Transverse colon (tissue), 4 donors: ENCODE measurements at places on chromosomes 1 and 21. TPM values are rescaled to one million over a fixed set of nuclear protein-coding genes. Genes with fewer than 3 reads are reported as not detected.

DNA sequence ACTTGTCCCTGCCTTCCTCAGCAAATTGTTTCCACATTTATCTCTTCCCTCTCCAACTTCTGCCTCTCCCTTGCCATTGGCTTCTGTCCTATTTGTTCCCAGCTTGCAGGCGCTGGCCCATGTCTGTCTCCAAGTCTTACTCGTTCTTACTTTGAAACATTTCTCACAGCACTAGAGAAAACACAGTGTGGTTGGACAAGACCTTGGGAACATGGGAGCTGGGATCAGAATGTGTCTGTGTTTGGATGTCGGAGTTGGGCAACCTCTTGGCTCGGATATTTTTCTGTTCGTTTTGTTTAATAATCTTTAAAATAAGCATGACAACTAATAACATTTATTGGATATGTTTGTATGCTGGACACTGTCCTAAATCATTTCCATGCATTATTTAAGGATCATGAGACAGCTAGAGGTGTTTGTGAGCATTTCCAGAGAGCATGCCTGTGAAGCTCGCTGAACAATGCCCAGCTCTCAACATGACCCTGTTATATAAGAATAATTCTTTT is 5.9 kb upstream of the BRWD1 start:
- DNase-seq, result no peak

DNA sequence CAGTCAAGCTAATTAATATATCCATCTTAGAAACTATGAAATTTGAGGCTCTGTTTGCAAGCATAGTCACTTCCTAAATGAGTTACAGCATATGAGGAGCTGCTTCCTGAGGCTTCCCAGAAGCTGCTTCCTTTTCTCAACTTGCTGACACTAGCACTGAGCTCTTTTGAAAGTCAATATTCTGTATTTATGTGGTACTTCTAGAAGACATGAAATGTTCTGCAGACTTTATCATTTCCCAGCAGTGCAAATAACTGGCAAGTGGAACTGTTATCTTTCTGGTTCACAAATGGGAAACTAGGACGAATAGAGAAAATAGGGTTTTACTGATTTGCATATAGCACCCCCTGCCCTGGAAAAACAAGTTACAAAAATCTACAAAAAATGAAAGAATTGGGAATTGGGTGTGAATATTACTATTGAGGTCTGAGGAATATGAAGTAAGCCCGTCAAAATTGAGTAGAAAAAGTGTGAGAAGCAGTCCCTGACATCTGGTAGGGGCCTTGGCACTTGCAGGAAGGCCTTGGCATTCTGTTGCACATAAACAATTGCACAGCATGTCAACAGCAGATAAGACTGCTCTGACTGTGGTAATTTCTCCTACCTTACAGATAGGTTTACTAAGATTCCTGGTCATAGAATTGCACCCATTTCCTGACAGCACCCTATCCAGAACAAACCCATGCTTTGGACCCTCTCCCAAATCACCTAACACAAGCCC is 7.1 kb downstream of the GIPC2 start:
- DNase-seq, result no peak

DNA sequence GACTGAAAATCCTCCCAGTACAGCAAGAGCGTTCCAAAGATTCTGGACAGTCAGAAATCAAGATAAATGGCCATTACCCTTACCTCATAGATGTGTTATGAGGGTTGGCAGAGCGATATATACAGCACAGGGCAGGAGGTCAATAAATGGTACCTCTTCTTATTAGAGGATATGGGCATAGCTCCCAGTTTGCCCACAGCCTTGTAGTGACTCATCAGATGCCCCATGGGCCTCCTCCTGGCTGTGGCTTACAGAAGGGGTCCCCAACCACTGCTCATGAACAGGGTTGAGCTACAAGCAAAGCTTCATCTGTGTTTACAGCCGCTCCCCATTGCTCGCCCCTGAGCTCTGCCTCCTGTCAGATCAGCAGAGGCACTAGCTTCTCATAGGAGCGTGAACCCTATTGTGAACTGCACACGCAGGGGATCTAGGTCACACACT is 7.3 kb upstream of the IFNGR2 start:
- DNase-seq, result no peak

DNA sequence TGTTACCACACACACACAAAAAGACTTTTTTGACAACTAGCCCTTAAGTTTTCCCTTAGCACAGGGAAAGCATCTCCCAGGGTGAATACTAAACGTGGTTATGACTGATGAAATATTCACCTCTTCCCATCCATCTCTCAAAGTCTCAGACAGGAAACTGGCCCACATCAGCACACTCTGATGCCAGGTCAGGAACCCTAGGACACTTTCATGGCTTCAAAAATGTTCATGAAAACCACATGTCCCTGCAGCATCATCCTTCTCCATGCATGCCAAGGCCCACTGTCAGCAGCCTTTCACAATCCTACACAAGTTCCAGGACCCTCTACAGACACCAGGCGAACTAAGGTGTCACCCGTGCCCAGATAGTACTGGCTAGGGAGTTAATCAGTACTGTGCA is 68.7 kb downstream of the DNTTIP2 start:
- no peak for DNase-seq

- no peak for DNase-seq
Measured at GRCh38 chr1:56511364-56511763, 68.0 kb downstream of the PLPP3 start.

DNA sequence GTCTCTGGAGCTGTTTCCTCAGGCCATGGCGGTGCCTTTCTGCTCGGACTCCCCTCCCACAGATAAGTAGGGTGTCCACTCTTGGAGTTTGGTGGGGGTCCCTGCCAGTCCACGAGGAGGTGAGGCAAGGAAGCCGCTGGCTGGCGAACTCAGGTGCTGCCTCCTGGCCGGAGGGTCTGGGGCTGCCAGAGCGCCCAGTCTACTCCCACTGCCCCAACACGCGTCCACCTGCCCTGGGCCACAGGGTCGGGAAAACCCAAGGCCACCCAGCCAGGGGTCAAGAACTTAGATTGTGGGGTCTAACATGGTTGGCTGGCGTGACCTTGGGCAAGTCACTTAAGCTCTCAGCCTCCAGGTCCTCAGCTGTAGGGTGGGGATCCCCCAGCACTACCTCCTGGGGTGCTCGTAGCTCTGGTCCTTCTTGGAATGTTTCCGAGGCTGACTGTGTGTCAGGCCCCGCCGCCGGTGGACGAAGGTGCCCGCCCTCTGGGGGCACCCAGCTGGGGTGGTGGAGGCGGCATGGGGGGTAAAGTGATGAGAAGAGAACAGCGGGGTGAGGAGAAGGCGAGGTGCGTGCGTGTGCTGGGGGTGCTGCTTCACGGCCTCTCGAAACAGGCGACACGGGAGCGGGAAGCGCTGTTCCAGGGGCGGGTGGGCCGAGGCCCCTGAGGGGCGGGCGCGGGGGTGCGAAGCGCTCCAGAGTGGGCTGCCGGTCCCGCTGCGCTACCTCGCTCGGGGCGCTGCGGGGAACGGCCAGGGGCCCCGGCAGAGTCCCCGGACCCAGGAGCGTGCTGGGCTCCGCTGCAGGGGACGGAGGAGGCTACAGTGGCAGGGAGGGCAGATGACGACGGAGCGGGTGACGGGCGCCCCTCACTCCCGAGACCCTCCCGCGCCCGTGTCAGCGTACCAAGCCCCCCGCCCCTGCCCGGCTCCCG is 1.2 kb downstream of the SH2D5 start:
- no peak for DNase-seq

DNA sequence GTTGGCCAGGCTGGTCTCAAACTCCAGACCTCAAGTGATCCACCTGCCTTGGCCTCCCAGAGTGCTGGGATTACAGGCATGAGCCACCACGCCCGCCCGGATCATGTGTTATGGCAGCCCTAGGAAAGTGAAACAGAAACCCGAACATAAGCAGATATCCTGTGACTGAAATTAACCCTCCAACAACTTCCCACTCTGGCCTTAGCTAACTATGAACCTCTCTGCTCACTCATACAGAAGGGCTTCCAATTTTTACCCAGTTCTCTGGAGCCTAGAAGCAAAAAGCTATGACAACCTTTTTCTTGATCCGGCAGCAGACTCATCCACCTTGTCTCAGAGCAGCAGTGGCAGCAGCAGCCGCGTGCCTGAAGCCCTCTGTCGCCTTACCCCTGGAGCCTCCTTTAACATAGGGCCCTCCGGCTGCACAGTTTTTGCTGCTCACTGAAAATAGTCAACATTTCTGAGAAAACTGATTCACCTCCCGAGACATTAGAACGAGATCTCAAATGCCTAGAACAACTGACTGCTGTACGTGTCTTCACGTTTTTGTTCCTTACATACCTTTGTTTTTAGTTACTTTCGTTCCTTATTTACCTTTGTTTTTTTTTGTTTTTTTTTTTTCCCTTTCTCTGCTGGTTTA is 9.3 kb downstream of the CBR1 start:
- DNase-seq, result peak; percentile 61

DNA sequence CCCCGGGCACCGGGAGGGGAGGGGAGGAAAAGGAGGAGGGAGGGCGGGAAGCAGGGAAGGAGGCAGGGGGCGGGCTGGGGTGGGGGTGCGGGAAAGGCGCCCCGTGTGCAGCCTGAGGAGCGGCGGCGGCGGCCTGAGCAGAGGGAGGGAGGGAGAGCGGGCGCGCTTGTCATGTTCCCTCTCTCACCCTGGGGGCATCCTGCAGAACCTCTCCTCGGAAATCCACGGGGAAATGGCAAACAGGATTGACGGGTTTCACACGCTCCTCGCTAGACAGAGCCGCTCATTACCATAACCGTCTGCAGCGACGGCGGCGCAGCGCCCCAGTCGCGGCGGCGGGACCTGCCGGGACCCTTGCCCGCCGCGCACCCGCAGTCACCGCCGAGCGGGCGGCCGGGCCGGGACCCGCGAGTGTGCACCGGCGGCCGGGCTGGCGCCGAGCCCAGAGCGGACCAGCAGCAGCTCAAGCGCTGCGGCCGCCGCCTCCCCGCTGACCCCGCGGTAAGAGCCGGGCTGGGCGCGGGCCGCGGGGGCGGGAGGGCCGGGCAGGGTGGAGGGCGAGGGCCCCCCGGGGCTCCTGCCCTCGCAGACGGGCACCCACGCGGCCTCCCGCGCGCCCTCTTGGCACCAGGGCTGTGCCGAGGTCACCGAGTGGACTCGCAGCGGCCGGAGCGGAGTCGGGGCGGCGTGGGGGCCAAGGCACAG is at the start of gene SERTAD4:
Gene SERTAD4 (plus strand): TSS at position 286 of the 705 bp plus-strand sequence. CDS start 5,165 bp downstream, outside the sequence.
- DNase-seq, result peak; percentile 58

DNA sequence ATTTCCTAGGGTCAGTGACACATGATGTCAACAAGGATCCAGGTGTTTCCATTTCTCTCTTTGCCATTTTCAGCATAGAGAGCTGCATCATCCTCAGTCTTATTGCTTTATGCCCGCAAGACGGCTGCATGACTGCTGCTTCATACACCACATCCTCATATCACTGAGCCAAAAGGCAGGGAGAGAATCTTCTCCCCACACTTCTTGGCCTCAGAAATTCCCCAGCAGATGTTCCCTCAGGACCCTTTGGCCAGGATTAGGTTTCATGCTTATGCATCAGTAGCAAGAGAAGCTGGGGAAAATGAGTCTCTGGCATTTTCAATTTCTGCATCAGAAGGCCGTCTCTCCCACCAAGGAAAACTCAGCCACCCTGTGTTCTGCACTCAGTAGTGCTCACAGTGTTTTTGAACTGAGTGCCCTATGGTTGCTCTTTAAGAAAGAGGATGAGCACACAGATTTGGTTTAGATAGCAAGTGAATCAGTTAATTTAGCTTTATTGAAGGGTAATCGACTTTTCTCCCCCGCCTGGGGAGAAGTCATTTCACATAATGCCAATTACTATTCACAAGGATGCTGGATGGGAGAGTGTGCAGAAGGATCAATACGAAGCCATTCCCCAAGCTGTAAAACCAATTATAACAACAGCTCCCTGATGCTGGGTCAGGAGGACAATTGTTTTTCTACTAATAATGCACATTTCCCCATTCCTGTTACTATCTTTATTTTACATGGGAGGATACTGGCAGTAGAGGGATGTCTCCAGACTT is 360.2 kb downstream of the HHIPL2 start:
- DNase-seq, result no peak

- no peak for DNase-seq
Measured at GRCh38 chr1:178797590-178797989, 72.5 kb downstream of the RALGPS2 start.

DNA sequence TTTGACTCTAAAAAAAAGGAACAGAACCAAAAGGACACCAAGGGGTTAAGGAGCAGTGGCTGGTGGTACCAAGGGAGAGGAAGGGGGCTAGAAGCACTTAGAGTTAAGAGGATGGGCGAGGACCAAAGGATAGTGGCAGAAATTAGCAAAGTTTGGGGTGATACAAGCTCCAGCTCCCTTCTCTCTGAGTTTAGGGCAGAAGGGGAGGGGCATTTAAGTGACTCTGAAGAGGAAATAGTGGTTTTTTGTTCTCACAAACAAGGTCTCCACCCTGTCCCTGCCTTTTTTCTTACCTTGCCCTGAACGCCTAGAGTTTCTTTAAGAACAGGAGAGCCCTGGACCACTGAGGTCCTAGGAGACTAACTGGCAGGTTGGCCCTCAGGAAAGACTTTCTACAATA is 3.3 kb downstream of the CDC42SE1 start:
- DNase-seq, result no peak

- DNase-seq, result no peak
Measured at GRCh38 chr1:61457526-61458040, 267.4 kb downstream of the TM2D1 start.

- no peak for DNase-seq
Measured at GRCh38 chr1:11761988-11762406, at the start of gene C1orf167. Gene C1orf167, plus strand, starts transcription at chr1:11762193. Its CDS starts 2,208 bp downstream, at chr1:11764401.

DNA sequence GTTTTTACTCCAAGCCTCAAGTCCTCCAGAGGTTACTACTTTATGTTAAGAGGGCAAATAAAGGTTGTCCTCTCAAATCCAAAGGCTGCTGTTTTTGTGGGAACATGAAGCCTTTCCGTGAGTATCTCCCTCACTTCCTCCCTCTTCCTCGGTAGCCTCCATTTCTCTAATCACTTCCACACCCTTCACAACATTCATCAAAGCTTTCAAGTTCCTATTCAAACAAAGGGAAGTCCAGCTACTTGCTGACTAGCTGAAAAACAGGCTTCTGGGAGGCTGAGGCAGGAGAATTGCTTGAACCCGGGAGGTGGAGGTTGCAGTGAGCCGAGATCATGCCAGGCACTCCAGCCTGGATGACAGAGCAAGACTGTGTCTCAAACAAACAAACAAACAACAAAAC is 6.6 kb upstream of the CD48 start:
- no peak for DNase-seq

CFAP57 gene
- total RNA-seq, result not detected

FAM177B gene
- 4.0 TPM for total RNA-seq

CHI3L2 gene
- 0.82 TPM for total RNA-seq

DENND2C gene
- total RNA-seq, result 2.5 TPM

C1orf226 gene
- 13.1 TPM for total RNA-seq

PLPPR4 gene
- 21.5 TPM for total RNA-seq

RIMKLA gene
- 7.1 TPM for total RNA-seq
